ENCODE measurements at places on chromosomes 7 and 10.

DNA sequence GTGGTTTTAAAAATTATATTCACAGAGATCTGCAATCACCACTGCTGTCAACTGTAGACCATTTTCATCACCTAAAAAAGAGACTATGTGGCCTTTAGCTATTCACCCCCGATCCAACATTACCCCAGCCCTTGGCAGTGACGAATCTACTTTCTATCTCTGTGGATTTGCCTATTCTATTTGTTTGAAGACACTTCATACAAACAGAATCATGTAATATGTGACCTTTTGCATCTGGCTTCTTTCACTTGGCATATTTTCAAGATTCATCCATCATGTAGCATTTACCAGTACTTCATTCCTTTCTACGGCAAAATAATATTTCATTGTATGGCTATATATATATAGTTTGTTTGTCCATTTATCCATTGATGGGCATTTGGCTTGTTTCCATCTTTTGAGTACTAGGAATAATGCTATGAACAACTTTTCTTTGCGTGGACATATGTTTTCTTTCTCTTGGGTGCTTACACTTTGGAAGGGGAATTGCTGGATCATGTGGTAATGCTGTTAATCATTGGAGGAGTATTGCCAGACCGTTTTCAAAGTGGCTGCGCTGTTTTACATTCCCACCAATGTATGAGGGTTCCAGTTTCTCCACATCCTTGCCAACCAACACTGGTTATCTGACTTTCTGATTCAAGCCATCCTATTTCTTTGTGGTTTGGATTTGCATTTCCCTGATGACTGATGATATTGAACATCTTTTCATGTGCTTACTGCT, 22.3 kb downstream of the ADAMTS14 start:
- DNase-seq: no peak

GRCh38 chr10:580778-581177, 108.7 kb downstream of the DIP2C start:
- no peak for DNase-seq

GRCh38 chr10:72087969-72088888, at the start of gene SPOCK2:
SPOCK2 (minus strand) TSS chr10:72088551; CDS start chr10:72088328, 223 bp downstream.
- peak; percentile 20 for DNase-seq

DNA sequence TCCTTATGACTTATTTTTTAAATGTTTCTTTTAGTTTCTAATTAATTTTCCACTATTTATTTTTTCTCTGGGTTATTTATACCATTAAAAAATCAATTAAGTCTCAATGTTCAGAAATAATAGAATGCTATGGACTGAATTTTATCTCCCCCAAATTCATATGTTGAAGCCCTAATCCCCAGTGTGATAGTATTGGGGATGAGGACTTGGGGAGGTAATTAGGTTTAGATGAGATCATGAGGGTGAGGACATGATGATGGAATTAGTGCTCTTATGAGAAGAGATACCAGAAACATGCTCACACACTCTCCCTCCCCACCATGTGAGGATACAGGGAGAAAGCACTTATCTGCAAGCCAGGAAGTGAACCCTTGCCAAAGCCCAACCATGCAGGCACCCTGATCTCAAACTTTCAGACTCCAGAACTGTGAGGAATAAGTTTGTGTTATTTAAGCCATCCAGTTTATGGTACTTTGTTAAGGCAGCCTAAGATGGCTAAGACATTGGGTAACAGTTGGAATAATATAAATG, 202.6 kb downstream of the MDFIC start:
- no peak for DNase-seq

GRCh38 chr7:129780974-129781927, 169.7 kb downstream of the NRF1 start:
- no peak for DNase-seq

- DNase-seq: no peak
Measured at GRCh38 chr10:102393411-102394078, 2.0 kb upstream of the NFKB2 start.

- DNase-seq: no peak
Measured at GRCh38 chr7:66258409-66258808, 53.3 kb downstream of the TPST1 start.

DNA sequence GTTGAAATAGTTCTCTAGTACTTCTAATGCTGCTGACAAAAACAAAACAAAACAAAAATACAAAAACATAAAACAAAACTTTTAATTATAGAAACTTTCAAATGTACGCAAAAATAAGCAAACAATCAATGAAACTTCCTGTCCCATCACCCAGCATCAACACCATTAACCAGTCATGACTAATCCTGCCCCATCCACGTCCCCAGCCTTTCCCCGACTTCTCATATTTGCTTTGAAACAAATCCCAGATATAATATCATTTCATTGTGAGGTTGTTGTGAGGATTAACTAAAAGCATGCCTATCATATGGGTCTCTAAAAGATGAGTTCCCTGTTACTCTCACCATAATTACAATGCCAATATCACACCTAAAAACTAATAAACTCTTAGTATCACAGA, 55.7 kb downstream of the CSTF2T start:
- DNase-seq: peak; percentile 14

All from cardiac muscle cell (in vitro differentiated cells and primary cell).